ENCODE measurements at places on chromosomes 1 and 21.

GRCh38 chr1:206503591-206504362 is 3.6 kb upstream of the RASSF5 start:
- no peak for DNase-seq

GRCh38 chr1:55257958-55258357 is 42.8 kb upstream of the USP24 start:
- no peak for DNase-seq

GRCh38 chr1:60864722-60865121 is 217.6 kb upstream of the NFIA start:
- DNase-seq, result no peak

DNA sequence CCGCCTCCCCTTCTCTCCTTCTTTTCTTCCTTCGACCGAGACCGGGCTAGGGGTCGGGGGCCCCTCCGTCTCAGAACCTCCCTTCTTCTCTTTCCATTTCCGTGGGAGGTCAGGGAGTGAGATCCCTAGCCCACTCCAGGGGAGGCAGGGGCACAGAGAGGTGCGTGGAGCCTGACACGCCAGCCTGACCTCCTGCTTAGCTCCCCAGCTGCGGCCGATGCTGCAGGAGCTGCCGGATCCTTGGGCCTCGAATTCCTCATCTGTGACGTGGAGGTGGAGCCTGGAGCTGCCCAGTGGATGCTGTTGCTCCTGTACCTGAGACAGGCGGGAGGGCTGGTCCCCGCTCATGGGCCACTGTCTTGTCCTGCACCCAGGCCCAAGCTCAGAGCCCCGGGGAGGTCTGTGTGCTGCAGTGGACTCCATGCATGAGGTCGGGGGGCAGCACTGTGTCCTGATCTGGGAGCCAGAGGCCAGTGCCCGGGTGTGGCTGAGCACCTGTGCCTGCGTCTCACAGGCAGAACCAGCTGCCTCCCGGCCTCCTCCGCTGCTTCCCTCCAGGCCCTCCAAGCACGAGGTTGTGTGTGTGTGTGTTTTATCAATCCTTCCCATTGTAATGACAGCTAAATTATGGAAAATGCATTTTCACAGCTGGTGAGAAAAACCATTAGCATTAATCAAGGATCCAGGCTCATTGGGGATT is 55.3 kb upstream of the TTC34 start:
- no peak for DNase-seq

DNA sequence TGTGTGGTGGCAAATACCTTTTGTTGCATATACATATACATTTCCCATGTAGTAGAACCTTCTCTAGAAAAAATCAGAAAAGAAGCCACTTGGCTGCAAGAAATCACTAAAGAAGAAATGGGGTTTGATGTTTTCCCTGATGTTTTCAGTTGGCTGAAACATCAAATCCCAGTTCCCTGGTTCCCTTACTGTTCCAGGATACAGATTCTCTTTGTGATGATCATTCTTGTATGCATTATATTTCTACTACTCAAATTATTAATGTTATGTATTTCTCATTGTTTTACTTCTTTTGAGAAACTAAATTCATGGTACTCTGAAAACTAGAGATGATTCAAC is 7.6 kb downstream of the RNU1-2 start:
- no peak for DNase-seq

- DNase-seq, result no peak
Measured at GRCh38 chr1:2276803-2277580, 48.9 kb downstream of the SKI start.

DNA sequence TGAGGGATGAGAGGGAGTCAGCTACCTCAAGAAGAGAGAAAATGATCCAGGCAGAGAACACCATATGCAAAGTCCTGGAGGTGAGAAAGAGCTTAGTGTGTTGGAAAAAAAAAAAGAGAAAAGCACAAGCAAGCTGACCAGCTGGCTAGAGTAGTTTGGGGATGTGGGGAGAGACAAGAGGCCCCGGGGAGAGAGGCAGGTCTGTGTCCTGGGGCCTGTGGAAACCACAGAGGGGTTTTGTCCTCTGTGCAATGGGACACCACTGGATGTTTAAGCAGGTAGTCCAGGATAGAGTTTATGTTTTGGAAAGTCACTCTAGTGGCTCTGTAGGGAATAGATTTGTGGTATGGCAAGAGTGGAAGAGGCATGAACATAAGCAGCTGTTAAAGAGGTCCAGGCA is 14.4 kb upstream of the CHI3L1 start:
- DNase-seq, result no peak

GRCh38 chr1:10950316-10951172 is 61.9 kb upstream of the TARDBP start:
- no peak for DNase-seq

- no peak for DNase-seq
Measured at GRCh38 chr1:150529017-150529416, 13.5 kb downstream of the FALEC start.

DNA sequence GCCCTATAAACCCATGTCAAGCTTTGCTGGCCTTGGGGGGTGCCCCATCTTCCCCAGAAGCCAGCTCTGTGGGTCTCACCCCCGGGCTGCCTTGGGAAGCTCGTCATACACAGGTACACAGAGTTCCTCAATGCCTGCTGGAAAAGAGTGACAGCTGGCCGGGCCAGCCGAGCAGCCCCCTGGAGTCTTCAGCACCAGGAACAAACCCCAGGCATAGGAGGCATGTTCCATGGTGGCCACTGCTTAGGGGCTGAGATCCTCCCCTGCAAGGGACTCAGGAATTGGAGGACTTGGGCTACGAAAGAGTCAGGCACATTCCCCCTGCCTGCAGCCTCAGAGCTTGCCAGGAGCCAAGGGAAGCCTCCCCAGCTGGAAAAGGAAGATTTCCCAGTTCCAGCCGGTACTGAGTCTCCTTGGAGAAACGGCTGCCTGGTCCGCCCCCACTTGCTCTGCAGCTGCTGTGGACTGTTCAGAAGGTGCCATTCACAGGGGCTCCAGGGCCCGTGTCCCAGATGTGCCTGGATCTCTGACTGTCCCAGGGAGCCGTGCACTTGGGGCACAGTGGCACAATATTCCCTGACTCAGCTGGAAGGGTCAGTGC is 89.5 kb downstream of the STUM start:
- no peak for DNase-seq

DNA sequence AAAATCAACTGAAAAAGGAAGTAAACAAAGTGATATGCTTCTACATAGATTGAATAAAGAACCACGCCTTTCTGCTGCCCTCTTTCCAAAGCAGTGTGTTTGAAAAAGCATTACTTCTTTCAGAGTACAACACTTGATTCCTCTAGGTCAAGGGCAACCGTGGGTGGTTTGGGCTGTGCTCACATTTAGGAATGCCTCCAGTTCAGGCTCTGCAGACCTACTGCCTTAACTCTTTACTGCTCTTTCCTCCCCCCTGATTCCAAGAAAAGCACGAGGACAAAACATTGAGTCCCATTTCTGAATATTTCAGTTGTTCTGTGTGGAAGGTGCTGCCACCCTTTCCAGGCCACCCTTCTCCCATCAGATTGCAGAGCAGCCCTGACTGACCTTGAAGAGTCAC is 45.2 kb downstream of the ADAMTS1 start:
- DNase-seq, result no peak

- no peak for DNase-seq
Measured at GRCh38 chr1:180563026-180563827, 4.5 kb downstream of the OVAAL start.

- DNase-seq, result no peak
Measured at GRCh38 chr1:147721716-147722115, 38.7 kb downstream of the GJA5 start.

GRCh38 chr1:208537198-208537597 is 293.0 kb upstream of the PLXNA2 start:
- no peak for DNase-seq

DNA sequence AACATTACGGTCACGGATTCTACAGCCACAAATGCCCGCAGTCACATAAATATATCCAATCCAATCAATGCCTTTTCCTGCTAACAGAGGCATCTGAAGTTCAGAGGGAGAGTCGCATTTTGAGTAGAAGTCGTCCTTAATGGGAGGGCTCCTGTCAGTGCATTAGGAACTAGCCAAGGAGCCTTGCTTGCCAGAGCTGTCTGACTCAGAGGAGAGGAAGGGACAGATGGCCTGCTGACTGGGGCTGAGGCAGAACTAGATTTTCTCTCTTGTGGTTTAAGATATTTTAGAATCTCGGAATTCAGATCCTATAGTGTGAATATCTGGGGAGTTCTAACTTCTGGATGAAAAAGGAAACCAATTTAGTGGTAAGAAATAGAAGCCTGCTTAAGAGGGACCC is 10.6 kb downstream of the XKR8 start:
- DNase-seq, result no peak

DNA sequence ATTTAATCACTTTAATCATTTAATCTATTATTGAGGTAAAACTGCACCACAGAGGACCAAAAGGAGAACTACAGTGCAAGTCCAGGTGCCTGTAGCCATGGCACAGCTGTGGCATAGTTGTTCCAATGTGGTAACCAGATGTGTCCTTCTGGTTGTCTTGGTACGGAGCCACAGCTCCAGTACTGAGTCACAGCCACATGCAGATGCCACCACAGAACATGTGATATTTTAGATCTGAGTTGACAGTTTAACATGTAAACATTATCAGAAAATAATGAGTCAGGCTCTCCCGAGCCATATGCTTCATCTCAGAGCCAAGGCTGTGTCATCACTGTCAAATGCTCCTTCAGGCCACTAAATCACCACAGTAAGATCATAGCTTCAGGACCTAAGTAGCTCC is 56.4 kb upstream of the RGS7 start:
- no peak for DNase-seq

Measured in iPS DF 19.7 (cell line).